LNCaP clone FGC (cell line): ENCODE measurements at places on chromosomes 2 and 18.

- DNase-seq: no peak
These were observed 610.0 kb upstream of the GCFC2 start for GRCh38 chr2:76320716-76321115.

DNA sequence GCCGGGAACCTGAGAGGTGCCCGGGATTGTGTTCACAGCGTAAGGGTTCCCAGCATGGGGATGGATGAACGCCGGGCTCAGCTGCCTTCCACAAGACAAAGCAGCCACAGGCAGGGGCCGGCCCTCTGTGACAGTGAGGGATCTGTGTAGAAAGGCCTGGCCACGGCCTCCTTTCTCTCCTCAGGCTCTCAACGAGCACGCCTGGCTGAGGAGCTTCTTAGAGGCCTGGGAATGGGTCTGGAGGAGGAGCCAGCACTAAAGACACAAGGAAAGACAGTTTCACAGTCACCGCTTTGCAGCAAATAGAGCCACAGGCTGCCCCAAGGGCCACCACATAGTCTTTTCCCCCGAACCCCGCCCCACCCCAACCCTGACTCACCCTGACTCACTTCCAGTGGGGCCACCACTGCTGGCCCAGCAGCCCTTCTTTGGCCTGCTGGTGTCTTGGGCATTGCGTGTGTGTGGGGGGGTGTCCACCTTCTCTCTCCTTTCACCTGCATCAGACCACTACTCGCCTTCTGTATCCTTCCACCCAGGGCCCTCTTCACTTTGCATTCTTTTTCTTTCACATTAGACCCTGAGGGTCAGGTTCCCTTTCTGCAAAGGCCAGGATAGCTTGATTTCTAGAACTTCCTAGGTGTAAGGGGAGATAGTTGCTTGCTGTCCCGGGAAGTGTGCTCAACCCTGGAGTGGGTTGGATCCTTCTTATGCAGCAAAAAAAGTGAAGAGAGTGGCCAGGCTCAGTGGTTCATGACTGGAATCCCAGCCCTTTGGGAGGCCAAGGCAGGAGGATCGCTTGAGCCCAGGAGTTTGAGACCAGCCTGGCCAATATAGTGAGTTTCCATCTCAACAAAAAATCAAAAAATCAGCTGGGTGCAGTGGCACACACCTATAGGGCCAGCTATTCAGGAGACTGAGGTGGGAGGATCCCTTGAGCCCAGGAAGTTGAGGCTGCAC lies 19.3 kb upstream of the HPCAL1 start:
- no peak for DNase-seq

- no peak for DNase-seq
These were observed 475.4 kb downstream of the PARD3B start for GRCh38 chr2:205020673-205021072.

- DNase-seq: peak; percentile 13
These were observed 584 bp upstream of the DNER start for GRCh38 chr2:229714736-229715541.

GRCh38 chr18:24497031-24497754 lies 36.8 kb downstream of the HRH4 start:
- no peak for DNase-seq

DNA sequence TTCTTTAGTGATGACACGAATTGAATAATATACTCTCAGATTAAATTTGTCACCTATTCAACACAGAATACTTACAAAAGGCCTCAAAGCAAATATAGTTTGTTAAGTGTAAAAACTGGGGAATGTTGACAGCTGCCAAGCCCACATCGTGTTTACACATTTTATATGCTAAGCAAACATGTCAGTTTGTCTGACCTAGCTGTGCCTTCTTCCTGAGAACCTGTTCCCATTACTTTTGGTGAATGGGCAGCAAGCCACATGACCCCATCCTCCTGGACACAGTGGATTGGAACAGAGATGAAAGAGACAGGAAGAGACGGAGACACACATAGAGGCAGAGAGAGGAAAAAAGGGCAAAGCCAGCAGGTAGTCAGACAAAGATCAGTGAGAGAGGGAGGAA lies 22.9 kb upstream of the CUL3 start:
- peak; percentile 70 for DNase-seq

DNA sequence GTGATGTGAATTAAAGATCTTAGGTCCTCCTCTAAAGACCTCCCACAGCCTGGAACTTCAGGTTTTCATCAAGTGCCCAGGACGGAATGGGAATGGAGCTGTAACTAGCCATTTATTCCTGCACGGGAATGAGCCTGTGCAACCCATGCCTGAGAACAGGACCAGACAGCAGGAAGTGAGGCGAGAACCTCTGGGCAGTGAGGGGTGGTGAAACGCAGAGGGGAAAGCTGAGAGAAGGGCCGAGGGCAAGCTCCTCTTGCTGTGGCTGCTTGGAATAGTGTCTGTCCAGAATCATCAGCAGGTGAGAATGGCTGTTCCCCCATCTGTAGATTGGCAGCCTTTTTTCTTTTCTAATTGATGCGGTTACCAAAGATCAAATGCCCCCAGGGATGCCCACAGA lies 4.8 kb upstream of the RALB start:
- DNase-seq: no peak

GRCh38 chr18:47949202-47949601 lies 18.7 kb upstream of the SMAD2 start:
- no peak for DNase-seq

DNA sequence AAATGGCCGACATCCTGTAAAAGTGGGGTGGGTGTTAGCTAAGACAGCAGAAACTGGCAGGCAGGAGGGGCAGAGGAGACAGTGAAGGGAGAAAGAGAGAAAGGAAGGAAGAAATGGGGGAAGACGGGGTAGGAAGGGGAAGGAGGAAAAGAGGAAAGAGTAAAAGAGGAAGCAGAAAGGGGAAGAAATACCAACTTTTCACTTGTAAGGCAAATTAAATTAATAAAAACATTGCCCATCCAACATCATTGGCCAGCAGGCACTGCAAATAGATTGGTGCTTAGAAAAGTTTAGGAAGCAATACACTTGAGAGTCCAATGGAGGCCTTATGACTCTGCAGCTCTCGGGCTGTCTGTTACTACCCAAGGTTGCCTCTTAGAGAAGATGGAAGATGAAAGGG lies 116.7 kb downstream of the TNS1 start:
- no peak for DNase-seq

GRCh38 chr18:13220361-13220991 lies 1.9 kb downstream of the LDLRAD4 start:
- DNase-seq: peak; percentile 39

DNA sequence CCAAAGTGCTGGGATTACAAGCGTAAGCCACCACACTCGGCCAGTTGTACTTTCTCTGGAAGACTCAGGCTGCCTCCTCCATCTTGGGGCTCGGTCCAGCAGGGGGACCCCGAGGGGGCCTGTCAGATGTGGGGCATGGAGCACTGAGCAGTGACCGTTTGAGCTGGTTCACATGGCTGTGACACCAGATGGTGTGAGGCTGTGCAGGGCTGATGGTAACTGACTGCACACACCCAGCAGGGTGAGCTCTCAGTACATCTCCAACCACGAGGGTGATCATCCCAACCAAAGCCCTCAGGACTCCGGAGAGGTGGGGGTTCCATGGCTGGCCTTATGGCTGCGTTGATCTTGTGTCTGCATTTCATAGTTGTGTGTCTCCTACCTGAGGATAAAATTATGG lies 63.4 kb downstream of the FAM168B start:
- DNase-seq: no peak

GRCh38 chr2:120262761-120263428 lies 10.2 kb downstream of the RALB start:
- DNase-seq: no peak

DNA sequence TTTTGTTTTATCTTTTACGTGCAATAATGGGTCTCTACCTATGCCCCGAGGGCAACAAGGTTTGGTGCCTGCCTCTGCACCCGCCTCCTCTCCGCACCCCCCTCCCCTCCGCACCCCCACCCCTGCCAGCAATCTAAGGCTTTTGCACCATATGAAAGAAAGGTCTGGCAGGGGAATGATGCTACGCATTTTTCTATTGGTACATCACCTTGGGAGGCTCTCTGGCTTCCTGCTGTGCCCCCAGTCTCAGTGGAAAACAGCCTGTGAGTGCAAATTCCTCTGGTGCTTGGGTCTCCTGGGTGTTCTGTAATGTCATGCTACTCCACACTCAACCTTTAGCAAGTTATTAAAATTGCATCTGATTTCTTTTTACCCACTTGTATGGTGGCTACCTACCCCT lies 161.3 kb upstream of the SMAD7 start:
- no peak for DNase-seq

DNA sequence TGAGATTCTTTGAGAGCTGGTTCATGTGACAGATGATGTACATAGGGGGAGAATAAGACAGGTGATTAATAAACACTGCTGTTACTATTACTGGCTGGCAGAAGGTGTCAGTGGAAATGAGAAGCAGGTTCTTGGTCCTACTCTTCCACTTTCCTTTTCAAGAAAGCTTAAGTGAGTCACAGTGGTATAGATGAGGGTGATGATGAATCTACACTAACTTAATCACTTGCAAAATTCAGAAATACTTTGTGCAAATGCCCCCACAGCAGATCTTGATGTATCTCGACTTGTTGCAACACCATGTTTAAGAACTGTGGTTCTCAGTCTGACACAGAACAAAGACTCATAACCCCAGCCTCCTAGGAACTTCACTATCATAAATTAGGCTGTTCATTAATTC lies 35.9 kb upstream of the MGAT5 start:
- no peak for DNase-seq

DNA sequence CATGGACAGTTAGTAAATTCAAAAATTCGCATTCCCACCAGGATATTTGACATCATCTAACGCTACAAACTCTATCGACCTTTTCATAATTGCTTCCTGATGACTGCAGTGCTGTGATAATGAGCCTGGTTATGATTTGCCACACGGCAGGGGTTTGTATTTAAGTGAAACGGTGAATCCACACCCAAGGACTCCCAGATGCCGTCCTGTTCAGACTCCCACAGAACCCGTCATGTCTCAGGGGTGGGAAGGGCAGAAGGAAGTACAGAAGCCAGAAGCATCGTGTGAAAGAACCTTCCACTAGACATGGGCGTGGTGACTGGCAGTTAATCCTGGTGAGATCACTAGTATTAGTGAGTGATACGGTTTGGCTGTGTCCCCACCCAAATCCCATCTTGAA lies 91.2 kb upstream of the TMEM18 start:
- DNase-seq: no peak

DNA sequence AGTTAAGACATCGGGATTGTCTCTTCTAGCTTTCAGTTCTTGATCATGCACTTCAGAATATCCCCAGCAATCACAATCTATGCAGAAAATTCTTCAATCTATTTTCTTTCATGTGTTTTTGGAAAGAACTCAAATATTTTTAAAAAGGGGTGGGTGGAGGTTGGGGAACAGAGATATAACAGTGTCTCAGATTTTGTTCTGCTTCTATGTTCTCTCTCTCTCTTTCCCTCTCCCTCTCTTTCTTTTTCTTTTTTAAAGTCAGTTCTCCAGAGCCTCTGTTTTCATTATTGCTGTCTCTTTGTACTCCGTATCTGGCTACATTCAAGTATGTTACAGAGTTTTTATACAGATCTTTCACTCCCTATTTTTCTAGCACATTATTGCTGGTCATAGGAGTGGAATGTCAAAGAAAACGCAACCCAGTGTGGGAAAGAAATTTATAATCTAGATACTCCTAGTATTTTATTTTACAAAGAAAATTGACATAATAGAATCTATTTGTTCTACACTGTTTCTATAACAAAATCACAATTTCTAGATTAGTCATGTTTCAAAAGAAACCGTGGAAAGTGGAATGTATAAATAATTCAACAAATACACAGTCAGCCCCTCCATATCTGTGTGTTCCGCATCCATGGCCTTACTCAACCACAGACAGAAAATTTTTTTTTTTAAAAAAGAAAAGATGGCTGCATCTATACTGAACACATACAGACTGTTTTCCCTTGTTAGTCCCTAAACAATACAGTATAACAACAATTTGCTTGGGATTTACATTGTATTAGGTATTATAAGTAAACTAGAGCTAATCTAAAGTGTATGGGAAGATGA lies 11.2 kb upstream of the NEMP2 start:
- DNase-seq: no peak

GRCh38 chr2:153027533-153027932 lies 309.1 kb downstream of the ARL6IP6 start:
- DNase-seq: no peak

- no peak for DNase-seq
These were observed 884.4 kb upstream of the KLHL29 start for GRCh38 chr2:22500555-22500935.

DNA sequence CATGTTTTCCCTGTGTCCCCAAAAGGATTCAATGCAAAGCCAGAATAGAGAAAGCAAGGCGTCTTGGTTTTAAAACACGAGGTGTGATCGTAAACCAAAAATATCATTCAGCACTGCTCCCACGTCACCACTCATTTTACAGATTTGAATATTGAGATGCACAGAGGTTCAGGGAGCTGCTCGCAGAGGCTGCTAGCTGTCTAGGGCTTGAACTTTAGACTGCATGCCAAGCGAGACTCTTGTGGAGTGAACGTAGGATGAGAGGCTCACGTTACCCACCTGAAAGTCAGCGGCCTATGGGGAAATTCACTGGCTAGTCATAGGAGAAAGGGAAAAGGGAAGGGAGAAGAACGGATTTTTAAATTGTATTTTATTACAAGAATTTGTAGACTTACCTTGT lies 130.1 kb downstream of the MBP start:
- no peak for DNase-seq

DNA sequence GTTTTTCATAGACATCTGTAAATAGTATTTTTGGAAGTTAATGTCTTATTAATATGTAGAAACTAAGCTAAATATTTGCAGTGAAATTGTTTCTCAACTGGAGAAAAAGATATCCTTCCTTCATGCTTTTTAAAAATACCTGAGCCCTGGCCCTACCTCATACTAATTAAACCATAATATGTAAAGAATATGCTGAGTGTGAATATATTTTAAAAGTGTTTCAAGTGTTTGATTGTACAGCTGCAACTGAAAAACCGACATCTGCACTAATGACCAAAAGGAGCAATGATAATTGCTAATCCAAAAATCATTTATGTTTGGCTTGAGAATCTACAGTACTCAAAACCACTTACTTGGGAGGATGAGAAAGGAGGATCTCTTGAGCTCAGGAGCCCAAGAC lies 156.7 kb downstream of the MBD5 start:
- no peak for DNase-seq

GRCh38 chr18:68984342-68984741 lies 186.5 kb downstream of the CCDC102B start:
- DNase-seq: no peak

GRCh38 chr2:131590896-131591295 lies 63.2 kb downstream of the CCDC74A start:
- DNase-seq: no peak

GRCh38 chr2:160353166-160353565 lies 140.4 kb downstream of the RBMS1 start:
- peak; percentile 30 for DNase-seq

DNA sequence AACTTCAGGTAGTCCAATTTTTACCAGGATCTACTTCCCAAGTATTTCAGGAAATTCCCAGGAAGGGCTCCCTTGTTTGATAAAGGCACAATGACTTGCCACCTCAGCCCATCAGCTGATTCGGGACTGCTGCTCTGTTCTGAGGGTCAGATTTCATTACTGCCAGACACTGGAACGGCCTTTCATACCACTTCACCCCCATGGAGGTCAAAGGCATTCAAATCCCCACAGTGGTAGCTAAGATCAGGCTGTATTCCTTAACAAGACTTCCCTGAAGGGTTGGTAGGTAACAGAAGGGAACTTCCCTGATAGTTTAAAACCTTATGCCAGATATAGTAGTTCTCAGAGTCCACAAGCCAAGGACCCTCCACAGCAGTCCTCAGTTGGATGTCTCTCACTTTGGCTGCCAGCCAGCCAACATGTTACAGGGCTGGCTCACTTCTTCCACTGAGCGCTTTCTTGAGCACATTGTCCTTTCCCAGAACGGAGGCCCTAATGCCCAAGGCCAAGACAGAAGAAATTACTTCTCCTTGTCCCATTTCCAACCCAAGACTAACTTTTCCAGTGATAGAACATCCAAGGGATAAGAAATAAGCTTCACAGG lies 40.0 kb upstream of the GLS start:
- no peak for DNase-seq
